ENCODE measurements at places on chromosomes 2 and 18.

DNA sequence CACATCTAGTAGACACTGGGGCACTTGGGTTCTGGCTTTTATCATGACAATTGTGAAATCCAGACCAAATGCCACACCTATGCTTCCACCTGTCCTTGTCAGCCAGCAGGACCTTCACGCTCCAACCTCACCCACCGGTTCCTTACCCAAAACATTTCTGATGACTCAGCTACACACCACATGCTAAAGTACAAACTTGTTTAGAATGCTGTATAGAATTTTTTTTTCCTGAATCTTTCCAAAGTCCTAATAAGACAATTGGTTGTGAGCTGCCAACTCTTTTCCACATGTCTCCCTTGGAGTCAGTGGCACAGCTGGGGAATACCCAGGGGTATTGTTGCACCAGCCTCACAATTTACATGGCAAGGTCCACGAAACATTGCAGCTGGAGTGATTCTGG is 75.5 kb upstream of the LPIN2 start:
- DNase-seq: no peak

- DNase-seq: no peak
Observed at GRCh38 chr2:67322353-67323001, 74.7 kb upstream of the ETAA1 start.

GRCh38 chr2:186422226-186422625 is 63.8 kb upstream of the ZC3H15 start:
- DNase-seq: no peak

- DNase-seq: no peak
Observed at GRCh38 chr2:125711075-125711474, 944.9 kb upstream of the GYPC start.

DNA sequence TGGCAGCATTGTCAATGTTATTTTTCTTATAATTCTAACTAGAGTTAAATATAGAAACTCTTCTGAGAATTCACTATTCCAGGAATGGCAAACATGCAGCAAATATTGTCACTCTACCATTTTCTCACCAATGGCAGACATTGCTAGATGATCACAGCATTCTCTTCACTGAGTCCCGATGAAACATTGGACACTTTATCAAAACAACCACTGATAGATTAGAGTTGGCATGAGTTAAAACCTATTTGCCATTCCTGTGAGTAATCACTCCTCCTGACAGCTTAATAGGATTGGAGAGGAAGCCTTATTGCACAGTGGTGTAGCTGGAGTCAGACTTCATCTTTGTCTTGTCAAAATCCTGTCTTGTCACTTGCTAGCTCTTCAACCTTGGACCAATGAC is 163.9 kb upstream of the THUMPD2 start:
- DNase-seq: no peak

DNA sequence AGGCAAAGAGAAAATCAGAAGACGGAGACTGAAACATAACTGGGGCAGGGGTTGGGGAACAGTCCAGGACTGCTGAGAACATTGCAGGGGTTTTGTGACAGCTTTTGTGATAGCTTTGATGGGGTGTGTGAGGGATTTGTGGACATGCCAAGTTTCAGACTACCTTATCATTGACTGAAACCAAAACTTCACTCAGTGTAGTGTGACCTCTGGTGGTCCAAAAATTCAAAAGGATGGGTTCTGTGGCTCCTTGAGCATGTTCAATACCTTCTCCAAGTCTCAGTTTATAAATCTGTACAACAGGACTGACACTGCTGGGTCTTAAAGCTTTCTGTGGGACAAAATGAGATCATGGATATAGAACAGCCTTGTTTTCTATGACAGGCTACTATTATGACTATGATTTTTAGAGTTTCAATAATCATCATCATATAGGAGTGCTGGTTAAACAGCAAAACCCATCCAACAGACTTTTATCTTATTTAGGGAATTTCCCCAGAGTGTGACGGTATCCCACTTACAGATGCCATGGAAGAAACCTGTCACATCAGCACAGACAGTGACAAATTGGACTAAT is 259.2 kb upstream of the SLC14A2 start:
- no peak for DNase-seq

DNA sequence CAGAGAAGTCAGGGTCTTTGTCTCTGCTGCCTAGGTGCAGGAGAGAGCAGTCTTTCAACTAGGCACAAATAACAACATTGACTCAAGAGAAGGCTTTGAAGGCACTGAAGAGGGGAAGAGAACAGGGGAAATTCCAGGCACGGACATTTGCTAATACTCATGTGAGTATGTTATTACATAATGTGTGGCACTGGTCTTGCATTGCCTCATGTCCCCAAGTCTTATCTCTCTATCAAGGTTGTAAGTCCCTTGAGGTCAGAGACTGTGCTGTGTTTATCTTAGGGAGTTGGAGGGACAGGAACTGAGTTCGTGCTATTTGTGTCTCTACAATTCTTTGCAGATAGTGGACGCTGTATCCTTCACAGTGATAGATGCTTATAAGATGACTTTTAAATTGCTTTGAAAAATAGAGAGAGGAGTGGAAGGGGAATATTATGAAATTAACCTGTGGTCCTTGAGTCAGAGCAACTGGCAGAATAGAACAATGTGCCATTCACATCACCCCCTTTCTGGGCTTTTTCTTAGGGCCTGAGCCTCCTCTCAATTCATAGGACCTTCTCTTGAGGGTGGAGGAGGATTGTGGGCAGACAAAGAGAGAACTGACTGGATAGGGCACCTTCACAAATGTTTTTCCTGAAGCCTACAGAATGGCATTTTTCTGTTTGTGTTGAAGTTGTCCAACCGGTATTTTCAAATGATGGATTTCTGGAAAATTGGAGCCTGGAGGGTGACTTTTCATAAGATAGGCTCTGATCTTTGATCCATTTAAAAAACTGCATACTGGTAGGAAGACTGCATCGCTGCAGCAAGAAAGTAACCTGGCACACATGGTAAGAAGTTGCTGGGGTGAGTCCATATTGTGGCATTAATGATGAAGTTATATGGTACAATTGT is 96.6 kb upstream of the CXCR4 start:
- no peak for DNase-seq

All from stimulated activated CD4-positive, alpha-beta T cell treated with anti-CD3 and anti-CD28 coated beads, Interleukin-15, amount 100 ng/mL, for 48 hours (primary cell).